Midbrain (tissue), 1 donor: ENCODE measurements at places on chromosomes 5 and 9.

- peak; percentile 48 for DNase-seq
Observed at GRCh38 chr5:1167728-1168709, 33.4 kb upstream of the SLC6A19 start.

DNA sequence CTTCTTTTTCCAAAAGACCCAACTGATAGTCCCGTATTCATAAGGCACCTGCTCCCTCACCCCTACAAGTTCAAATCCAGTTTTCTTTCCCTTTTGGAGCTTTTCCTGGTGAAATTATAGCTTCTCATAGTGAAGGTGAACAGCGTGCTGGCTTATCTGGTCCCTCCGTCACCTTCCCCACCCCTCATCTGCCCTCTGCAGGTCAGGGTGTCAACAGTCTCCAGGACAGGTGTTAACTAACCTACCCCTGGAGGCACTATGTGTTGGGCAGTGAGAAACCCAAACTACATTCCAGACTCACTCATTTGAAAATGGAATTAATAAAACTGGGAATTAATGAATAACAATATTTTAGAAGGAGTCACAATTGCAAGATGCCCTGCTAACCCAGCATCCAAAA, 109.0 kb upstream of the TAS2R1 start:
- DNase-seq, result no peak

GRCh38 chr5:59800347-59800893, 93.1 kb downstream of the PDE4D start:
- DNase-seq, result no peak

DNA sequence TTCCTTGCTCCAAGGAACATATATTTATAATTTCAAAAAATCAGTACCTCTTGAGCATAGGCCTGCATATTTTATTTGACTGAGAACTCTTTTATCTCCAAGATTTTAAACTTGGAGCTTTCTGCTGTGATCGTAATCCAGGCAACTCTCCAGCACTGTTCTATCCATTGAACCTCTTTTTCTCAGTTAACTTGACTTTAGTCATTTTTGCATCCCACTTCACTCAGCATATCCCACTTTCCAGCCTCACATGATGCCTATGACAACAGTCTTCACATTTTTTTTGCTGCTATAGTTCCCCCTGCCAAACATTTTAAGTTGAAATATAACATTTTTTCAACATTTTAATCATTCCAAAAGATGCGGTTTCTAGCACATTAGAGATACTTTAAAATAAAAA, 9.1 kb upstream of the PSIP1 start:
- DNase-seq, result no peak

DNA sequence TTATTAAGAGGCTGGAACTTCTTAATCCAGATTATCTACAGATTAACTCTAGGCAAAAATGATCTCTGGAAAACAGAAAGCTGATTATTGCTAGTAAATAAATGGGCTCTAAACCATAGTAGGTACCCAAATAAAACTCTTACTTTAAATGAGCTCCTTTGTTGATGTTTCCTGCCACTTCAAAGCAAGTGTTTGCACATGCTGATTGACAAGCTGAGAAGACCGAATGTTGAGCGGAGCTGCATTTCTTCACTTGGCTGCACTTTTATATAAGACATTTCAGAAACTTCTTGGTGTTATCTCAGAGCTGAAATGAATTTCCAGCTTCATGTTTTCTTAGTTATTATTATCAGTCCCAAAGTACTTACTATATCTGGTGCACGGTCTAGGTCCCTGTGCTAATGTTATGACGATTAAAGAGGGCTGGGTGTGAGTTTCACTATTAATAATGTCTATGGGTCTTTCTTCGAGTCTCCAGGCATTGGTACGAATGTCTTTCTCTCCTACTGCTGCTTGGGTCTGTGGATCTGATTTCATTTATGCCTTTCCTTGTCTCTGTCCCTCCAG, 58.6 kb upstream of the CTXN3 start:
- no peak for DNase-seq

DNA sequence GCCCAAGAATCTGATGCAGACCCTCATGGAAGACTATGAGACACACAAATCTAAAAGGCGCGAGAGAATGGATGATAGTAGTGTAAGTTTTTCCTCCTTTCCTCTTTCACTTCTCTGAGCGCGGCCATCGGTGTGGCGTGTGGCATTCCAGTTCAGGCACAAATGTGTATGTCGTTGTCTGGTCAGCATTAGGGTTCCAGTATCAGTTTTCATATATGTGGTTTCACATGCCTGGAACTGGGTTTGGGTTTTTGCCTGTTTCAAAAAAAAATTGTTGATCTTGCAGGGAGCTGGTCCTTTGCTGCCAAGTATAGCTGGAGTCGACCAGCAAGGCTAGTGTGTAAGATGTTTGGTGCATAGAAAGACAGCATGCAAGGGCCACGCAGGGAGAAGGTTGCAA, 51.5 kb downstream of the C9orf152 start:
- DNase-seq, result no peak

DNA sequence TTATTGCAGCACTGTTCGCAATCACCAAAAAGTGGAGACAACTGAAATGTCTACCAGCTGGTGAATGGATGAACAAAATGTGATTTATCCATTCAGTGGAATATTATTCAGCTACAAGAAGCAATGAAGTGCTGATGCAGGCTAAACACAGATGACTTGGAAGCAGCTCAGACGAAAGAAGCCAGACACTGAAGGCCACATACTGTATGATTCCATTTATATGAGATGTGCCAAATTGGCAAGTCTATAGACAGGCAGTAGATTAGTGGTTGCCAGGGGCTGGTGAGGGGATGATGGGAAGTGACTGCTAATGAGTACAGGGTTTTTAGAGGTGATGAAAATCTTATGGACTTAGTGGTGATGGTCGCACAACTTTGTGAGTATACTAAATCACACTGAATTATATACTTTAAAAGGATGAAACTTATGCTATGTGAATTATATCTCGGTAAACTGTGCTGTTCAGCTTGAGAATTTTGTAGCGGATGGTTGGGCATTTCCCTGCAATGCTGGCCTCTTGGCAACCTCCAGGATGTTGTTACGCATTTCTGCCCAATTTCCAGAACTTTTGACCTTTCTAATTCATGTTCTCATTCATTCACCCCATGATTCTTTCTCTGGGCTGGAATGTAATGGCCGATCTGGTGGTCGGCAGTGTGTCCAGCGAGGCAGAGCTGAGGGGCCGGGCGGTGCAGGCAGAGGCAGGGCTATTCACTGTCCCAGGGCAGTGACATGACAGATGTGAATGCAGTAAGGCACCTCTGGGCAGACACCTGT, 22.0 kb upstream of the WNK2 start:
- no peak for DNase-seq

GRCh38 chr5:131068076-131068475, 97.0 kb downstream of the HINT1 start:
- no peak for DNase-seq
